ENCODE measurements at places on chromosomes 16 and 17. TPM values are rescaled to one million over a fixed set of nuclear protein-coding genes. Genes with fewer than 3 reads are reported as not detected.

DNA sequence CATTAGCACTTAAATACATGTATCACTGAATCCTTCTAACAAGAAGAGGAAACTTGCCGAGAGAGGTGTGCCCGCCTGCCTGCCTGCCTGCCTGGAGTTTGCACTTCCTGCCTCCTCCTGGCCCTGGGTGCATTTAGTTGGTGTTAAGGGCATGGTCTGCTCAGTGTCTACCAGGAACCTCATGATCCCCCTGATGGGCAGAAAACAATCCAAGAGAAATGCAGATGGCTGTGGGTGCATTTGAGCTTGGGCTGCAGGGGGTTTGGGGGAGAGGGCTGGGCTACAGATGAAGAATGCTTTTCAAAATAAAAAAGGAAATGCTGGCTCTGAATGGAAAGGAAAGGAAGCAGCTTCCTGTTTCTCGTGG lies 10.1 kb downstream of the KSR1 start:
- DNase-seq: no peak

DNA sequence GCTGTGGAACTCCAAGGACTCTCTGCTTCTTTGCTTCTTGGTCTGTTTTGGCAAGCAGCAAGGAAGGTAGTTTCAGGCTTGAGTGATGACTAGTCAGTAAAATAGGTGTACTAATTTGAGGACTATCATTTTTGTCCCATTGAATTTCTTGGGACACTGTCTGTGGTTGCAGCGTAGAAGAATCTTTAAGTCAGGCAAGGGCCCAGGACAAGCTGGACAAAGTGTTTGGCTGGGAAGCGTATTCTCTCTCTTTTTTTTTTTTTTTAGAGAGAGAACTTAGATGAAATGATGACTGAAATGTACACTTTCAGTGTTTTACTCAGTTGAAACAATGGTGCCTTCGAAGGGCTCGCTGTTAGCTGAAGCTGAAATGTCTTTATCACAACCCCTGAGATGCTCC lies 105.0 kb downstream of the BANP start:
- DNase-seq: no peak

DNA sequence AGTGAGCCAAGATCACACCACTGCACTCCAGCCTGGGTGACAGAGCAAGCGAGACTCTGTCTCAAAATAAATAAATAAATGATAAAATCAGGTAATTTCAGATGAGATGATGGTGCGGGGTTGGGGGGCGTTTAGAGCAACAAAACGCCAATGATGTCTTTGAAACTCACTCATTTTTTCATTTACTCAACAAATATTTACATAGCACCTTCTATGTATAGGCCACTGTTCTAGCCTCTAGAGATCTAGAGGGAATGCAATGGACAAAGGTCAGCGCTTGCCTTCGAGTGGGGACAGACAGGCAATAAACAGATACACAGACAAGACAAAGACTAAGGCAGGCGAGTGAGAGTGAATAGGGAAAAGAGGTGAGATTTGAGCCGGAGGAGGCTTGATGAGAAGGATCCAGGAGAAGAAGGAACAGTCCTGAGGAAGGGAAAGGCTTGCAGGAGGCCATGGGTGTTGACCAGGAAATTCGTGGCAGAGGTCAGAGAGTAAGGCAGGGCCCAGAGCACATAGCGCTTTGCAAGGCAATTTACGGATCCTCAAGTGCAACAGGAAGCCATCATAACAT lies 14.1 kb downstream of the ALDH3A1 start:
- DNase-seq: no peak

- DNase-seq: no peak
Measured at GRCh38 chr16:24909856-24910255, 64.1 kb downstream of the SLC5A11 start.

GRCh38 chr17:36926226-36926625 lies 11.0 kb upstream of the LHX1 start:
- no peak for DNase-seq

DNA sequence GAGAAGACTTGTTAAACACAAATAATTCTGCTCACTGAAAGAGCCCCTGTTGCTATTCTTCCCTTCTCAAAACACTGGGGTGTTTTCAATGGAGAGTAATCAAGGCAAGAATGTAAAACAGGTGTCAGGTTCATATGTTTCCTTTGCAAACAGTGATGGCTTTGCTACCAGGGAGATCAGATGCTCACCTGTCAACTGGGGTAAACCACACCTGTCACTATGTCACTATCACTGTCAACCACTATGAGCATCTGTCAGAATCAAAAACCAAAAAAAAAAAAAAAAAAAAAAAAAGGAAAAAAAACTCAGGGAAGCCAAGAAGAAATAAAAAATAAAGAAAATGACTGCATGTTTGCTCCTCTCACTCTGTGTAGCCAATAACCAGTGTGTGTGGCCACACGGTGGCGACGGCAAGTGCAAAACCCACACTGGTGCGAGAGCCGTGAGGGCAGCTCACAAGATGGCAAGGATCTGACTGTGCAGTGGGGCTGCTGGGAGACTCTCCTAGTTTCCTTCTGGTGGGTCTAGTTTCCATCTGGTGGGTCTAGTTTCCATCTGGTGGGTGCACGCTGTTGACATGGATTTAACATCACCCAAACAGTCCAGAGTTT lies 22.7 kb downstream of the USP22 start:
- no peak for DNase-seq

DNA sequence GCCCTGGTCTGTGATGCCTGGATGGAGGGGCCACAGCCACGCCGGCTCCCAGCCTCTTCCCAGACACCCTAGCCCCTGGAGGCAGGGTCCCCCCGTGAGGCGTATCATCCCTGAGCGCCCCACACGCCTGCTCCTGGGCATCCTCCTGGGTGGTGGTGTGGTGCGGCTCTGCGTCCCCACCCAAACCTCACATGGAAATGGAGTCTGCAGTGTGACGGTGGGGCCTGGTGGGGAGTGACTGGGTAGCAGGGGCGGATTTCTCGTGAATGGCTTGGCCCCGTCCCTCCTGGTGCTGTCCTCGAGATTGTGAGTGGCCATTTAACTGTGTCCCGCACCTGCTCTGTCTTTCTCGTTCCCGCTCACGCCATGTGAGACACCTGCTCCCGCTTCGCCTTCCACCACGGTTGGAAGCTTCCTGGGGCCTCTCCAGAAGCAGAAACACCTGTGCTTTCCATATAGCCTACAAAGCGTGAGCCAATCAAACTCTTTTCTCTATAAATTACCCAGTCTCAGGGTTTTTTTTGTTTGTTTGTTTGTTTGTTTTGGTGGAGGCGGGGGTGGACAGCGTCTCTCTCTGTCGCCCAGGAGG lies 5.9 kb upstream of the SSTR5 start:
- no peak for DNase-seq

DNA sequence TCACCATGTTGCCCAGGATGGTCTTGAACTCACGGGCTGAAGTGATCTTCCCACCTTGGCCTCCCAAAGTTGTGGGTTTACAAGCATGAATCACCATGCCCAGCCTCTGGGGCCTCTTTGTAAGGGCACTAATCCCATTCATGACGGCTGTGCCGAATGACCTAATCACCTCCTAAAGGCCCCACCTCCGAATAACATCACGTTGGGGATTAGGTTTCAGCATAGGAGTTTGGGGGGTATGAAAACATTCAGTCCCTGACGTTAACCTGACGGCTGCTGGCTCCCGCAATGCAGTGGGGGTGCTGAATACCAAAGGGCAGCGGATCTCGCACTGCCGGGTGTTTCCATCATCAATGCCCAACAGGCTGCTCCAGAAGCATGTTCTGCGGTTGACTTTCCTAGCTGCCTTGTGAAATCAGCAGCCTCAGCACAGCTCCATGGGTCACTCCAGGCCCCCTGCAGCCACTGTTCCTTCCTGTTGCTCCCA lies 120.8 kb upstream of the SEC14L1 start:
- no peak for DNase-seq

- DNase-seq: peak; percentile 47
Measured at GRCh38 chr16:19907161-19907992, 22.7 kb upstream of the GPRC5B start.

ATP1B2 gene
- 4.5 TPM for total RNA-seq

ADAD2 gene
- not detected for total RNA-seq

CHD9NB gene
- 0.53 TPM for total RNA-seq

NPIPA5 gene
- 9.2 TPM for total RNA-seq

SLC16A13 gene
- 2.1 TPM for total RNA-seq

WSCD1 gene
- total RNA-seq: 3.4 TPM

All from heart right ventricle (tissue), 16 donors.